AML-193 (cell line): ENCODE measurements at places on chromosomes 7 and 10.

DNA sequence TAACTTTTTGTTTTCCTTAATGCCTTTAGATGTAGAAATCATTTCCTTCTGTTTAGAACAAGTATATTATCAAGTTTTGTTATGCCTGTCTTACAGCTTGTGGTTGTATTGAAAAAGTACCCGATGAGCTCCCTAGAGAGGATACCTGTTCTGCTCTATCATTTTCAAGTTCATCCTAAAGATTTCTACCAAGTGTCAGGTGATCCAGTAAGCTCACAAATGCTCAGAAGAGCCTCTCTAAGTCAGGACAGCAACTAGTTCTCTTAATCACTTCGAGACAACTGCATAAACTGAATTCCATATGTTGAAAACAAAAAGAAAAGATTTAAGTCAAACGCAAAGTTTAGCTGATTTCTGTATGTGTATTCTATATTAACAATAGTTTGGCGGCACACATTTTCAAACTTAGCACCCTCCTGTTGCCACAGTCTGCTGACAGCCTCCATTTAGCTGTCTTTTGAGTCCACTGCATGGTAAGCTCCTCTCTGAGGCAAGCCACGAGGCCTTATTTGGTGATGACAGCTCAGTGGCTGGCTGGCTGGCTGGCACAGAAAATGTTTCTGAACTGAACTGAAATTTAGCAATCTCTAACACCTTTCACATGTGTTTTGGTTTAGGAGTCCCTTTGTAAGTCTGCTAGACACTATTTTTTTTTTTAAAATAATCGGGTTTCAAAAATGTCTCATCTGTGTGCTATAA is 59.4 kb downstream of the SEMA3C start:
- DNase-seq = no peak

- DNase-seq = peak; percentile 34
These were observed 1.1 kb upstream of the GPER1 start for GRCh38 chr7:1086588-1087464.

- DNase-seq = no peak
These were observed 281.7 kb downstream of the PHTF2 start for GRCh38 chr7:78080241-78080640.

DNA sequence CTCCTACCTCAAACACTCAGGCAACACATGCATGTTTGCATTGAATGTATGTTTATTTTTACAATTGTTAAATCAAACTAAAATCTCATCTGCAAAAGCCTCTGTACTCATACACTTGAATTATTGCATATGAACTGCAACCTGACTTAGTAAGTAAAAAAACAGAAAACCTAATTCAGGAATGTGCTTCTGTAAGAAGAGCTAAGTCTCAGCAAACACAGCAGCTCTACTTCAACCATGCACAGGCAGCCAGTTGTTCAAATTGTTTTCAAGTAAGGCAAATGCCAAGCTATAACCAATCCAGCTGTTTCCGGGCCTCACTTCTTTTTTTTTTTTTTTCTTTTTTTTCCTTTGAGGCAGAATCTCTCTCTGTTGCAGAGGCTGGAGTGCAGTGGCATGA is 93.5 kb upstream of the MALRD1 start:
- DNase-seq = no peak

GRCh38 chr7:26447116-26447515 is 155.5 kb downstream of the SNX10 start:
- DNase-seq = no peak

- no peak for DNase-seq
These were observed 37.6 kb upstream of the BNIP3 start for GRCh38 chr10:132019366-132019765.

DNA sequence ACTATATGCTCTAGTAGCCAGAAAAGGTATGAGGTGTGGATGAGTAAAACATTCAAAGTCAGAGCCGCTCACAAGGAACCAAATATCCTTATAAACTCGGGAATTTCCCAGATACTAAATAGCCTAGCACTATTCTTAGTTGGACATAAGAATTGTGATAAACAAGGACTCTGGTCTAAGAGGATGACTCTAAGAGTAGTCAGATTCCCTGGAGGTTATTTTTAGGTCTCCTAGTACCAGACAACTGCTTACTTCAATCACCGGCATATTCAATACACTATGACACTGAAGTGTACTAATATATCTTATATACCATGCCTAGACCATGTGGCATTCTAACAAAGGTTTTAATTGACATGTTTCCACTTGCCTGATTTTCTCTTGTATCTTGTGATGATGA is 56.5 kb downstream of the LMBR1 start:
- DNase-seq = no peak

DNA sequence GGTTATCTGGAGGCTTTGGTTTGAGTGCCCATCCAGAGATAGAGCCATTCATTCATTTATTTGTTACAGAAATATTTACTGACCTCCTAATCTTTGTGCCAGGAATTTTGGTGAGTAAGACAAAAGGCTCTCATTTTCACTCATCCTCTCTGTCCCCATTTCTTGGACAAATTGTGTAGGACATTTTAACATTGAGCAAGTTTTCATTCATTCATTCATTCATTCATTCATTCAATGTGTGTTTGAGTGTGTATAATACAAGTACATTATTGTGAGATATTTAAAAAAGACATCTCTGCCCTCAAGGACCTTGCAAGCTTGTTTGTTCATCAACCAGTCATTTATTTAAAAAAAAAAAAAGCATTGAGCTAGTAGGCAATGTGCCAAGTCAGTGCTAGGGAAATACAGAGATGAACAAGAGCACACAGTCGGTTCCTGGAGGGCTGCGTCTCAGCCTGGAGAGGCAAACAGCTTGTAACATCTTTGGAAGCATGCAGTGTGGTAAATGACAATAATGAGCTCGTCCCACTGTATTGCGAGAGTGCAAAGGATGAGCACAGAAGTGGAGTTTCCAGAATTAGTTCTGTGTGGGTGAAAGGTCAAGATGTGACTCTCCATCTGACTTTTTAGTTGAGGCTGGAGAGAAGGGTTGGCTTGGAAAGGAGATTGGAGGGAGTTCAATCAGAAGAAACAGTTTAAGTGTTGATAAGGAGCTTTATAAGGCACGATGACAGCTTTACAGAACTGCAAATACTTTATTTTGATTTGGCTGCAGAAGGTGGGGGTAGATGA is 50.5 kb upstream of the HBP1 start:
- no peak for DNase-seq

GRCh38 chr7:497946-498655 is 21.5 kb downstream of the PDGFA start:
- no peak for DNase-seq

GRCh38 chr10:100654782-100655325 is 90.5 kb upstream of the PAX2 start:
- DNase-seq = no peak

GRCh38 chr10:71761105-71761511 is 12.2 kb downstream of the VSIR start:
- no peak for DNase-seq

DNA sequence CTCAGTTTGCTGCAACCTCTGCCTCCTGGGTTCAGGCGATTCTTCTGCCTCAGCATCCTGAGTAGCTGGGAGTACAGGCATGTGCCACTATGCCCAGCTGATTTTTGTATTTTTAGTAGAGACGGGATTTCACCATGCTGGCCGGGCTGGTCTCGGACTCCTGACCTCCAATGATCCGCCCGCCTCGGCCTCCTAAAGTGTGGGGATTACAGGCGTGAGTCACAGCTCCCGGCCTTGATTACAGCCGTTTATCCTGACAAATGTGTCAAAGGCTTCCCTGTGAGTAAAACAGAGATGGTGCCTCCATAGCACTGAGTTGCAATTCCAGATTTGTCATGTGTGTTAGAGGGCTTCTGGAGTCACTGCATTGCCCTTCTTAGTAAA is 273.7 kb downstream of the CCDC3 start:
- no peak for DNase-seq

GRCh38 chr10:48898426-48898825 is 41.2 kb downstream of the LRRC18 start:
- DNase-seq = no peak

GRCh38 chr10:105063796-105064195 is 422.7 kb downstream of the SORCS3 start:
- peak; percentile 0 for DNase-seq

DNA sequence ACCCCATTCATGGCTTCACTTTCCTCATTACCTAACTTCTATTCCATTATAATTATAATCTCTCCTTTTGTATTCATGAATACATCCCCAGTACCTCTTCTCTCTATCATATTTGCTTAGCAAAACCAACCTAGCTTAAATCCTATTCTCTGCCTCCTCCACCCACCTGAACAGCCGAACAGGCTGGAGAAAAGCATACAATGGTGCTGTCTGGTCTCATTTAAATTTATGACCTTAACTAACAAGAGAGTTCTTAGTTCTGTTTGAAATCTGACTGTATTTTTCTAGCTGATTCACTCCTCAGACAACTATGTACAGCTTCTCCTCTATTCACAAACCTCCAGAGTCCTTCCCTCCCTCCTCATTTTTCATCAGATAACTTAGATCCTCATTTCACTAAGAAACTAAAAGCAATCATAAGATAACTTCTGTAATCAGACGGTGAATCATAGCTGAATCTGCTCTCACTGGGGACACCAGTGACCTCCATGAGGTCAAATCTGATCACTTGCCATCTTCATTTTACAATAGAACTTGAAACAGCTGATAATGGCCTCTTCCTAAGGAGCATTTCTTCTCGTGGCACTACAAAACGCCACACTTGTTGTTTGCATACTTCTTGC is 233.9 kb upstream of the AOAH start:
- no peak for DNase-seq

GRCh38 chr10:30818854-30819253 is 189.3 kb upstream of the LYZL2 start:
- no peak for DNase-seq

DNA sequence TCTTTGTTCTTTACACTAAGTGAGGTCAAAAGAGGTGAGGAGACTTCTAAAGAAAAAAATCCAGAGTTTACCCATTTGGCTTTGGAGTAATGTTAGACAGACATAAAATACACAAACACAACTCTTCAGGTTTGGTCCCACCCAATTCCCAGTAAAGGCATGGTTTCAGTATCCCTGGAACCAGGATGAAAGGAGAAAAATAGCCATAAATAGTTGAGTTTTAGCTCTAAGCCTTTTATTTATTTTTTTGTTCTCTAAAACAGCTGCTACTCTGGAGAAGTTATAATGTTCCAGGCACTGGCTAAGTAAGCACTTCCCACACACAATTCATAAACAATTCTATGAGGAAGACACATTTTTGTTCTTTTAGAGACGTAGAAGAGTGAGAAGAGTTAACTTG is 4.0 kb downstream of the ABCB1 start:
- no peak for DNase-seq

DNA sequence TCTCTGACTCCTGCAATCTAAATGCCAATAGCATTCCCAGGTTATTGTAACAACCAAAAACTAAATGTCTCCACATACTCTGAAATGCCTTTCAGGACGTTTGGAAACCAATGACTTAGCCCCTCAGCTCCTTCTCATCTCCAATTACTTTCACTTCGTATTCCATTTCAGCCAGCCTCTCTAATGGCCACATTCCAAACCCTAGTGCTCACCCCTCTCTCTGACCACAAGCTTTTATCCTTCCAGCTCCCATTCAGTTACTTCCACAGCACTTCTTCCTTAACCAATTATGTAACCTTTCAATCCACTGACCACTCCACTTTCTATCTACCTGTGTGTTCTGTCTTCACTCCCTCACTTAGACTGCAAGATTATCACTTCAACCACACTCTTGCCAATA is 4.3 kb downstream of the NOC3L start:
- DNase-seq = no peak

DNA sequence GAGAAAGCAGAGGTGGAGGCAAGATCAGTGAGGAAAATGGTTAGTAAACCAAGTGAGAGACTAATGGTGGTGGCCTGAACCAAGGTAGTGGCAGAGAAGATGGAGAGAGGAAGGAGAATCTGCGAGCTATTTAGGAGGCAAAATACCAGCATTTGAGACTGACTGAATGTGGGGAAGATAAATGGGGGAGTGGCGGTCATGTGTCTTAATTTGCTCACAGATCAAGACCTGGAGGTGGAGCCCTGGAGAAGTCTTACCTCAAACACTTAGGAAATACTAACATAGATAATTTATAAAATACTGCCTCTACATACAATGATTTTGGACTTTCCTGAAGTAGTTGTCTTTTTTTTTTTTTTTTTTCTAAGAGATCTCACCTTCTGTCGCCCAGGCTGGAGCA is 34.7 kb downstream of the ICA1 start:
- DNase-seq = no peak

- DNase-seq = no peak
These were observed 11.5 kb downstream of the SDK1 start for GRCh38 chr7:3312583-3312982.

DNA sequence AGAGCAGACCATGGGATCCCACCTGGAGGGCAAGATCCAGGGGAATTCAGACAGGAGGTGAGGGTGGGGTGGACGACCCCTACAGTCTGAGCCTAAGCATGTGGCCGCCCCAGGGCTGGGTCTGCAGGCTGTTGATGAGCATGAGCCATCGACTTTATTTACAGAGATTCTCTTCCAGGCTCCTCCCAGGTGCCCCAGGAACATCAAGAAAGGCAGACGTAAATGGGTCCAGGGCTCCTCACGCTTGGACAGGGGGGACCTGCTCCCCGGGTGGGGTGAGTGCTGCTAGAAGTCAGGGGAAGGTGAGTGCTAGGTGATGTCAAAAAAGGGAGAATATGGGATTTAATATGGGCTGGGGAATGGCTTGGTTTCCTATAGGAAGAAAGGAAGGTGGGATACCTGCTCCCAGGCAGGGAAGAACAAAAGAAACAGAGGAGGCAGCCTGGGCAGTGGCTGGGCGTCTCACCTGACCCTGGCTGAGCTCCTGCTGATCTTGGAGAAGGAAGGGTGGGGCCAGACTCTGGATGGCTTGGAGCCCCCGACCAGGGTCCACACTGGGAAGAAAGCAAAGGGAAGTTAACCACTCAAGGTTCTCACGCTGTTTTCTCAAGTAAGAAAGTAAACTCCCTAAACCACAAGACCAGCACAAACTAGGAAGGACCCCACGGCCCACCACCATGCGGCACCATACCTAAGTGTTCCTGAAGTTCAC is 162.1 kb upstream of the SHH start:
- no peak for DNase-seq

DNA sequence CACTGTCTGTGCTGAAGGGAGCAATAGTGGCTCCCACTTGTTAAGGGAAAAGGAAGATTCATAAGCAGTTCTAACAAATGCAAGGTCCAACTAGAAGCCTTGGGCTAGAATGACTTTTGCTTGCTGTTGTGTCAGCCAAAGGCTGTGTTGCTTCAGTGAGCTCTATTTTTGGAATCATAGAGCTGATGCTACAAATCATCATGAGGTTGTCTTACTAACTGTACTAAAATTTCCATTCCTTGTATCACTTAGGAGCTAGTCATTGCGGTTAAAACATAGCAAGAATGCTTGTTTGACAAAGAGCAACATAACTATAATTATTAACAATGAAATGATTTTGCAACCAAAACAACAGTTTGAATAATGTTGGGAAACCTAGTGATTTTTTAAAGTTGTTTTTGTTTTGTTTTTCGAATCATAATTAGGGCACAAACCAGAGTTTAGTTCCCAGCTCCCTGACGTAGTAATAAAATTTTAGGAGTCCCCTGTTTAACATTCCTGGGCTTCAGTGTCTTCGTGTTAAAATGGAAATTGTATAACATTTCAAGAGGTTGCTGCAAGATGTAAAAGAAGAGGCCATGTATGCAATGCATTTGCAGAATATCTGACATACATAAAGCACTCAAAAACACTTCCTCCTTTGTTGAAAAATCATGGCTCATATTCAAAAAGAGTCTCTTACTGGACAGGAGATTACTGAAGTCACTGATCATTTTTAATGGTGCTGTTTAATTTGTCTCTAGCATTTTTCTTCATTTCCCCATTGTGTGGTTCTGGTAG is 183.4 kb downstream of the MACC1 start:
- no peak for DNase-seq

- DNase-seq = no peak
These were observed 445.7 kb downstream of the ADRA2A start for GRCh38 chr10:111522551-111522950.

- no peak for DNase-seq
These were observed 150.0 kb upstream of the RSU1 start for GRCh38 chr10:16966991-16967865.
